Upper lobe of right lung (tissue), 1 donor: ENCODE measurements at places on chromosomes 11 and 22.

GRCh38 chr11:34268906-34269430 is 88.8 kb downstream of the ABTB2 start:
- DNase-seq, result no peak

GRCh38 chr11:131902421-131902820 is 532.0 kb downstream of the NTM start:
- no peak for DNase-seq

DNA sequence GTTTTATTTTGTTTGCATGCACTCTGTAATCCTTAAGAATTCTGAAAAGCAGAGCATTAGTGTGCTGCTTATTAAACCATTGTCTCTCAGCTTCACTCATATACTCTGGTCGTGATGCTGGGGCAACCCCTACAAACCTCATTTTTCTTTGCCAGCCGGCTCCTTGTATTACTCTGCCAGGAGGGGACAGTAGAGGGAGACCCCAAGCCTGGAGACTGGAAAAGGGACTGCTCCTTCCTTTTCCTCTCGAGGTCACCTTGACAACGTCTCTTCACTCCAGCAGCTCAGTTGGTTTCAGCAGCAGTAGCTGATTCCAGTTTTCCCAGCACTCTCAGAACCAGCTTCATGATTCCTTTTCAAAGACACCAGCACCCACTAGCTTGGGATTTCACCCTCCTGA is 2.8 kb upstream of the JHY start:
- DNase-seq, result no peak

GRCh38 chr22:44711690-44712555 is 9.9 kb downstream of the PRR5 start:
- no peak for DNase-seq

GRCh38 chr11:96050435-96051182 is 126.7 kb upstream of the MTMR2 start:
- DNase-seq, result no peak

DNA sequence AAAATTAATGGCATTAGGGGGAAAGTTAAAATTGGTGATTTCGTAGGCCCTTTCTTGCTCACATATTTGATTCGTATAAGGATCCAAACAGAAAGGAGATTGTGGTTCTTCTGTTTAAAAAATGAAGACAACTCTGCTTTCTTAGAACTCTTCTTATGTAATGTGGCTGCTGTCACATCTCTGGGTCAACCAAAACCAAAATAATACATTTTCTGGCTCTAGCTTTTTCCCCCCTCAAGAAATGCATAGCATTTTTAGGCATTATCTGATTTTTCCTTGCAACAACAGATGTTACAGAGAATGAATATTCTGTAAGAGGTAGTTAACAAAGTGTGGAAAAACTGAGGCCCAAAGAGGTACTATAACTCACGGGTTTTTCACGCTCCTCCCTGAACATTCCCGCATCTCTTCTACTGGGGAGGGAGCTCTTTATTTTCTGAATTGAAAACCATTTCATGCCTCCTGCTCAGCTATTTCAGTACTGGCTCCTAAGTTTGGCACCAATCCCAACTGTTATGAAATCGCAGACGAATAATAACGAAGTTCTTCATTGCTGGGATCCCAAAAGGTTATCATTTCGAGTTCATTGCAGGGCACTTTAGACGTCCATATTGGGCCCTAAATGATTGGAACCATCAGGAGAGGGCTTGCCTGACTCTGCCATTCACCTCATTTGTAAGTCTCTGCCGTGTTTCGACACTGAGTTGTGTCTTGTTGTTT is 17.1 kb downstream of the GRAP2 start:
- no peak for DNase-seq

DNA sequence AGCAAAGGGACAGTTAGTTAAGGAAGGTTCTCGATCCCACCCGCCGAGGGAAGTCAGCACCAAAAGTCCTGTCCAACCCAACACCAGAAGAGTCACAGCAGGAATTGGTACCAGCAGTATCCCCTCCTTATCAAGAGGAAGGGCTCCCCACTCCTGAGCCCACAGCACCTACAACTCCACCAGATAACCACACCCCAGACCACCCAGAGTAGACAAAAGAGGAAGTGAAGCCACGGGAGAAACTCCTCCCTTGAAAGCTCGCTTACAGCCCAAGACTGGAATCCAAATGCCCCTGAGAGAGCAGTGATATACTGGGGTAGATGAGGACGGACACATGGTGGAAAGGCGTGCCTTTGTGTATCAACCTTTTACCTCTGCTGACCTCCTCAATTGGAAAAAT is 7.3 kb upstream of the CD5 start:
- DNase-seq, result no peak

DNA sequence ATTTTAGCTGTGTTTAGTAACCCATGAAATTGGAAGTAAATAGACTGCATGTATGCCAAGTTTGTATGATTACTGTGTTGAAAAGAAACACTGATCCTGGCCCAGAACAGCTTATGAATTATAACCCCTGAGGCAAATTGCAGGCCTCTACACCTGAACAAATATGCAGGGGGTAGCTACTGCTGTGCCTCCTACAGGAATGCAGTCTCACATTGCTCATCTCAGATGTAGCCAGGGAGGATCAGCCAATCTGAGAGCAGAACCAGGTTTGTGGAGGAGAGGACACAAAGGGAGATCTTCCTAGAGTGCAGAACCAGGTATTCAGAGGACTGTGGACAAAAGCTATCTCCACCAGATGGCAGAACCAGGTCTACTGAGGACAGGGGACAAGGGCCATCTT is 442.2 kb upstream of the DDI1 start:
- DNase-seq, result no peak

DNA sequence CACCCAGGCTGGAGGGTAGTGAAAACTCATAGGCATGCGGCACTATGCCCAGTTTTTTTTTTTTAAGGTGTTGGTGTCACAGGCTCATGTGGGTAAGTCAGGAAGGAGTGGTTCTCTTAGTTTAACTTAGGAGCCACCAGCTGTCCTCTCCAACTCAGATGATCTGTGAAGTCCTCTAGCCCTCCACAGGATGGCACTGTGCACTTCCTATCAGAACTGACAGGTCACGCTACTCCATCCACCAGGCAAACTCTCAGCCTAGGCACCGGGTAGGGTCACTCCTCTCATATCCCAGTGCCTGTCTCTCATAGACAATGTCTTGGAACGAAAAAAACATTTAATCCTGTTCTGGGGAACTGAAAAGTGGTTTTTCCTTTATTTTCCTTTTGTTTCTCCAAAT is 16.5 kb downstream of the NAP1L4 start:
- no peak for DNase-seq

DNA sequence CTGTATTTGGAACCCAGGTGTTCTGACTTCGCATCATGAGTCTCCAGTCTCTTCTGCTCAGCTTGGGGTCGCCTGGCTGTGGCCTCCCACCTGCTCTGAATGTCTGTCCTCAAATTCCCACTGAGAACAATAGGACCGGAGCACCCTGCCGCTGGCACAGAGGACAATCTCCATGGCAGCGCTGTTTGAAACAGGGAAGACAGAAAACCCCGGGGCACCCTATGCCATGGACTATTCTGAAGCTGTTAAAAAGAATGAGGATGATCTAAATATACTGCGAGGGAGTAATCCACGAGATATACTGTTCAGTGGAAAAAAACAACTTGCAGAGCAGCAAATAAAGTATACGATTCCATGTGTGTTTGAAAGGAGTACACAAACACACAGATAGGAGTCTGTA is 415.6 kb upstream of the NARS2 start:
- DNase-seq, result no peak

- DNase-seq, result no peak
Measured at GRCh38 chr11:100647861-100648260, 39.2 kb upstream of the ARHGAP42 start.

DNA sequence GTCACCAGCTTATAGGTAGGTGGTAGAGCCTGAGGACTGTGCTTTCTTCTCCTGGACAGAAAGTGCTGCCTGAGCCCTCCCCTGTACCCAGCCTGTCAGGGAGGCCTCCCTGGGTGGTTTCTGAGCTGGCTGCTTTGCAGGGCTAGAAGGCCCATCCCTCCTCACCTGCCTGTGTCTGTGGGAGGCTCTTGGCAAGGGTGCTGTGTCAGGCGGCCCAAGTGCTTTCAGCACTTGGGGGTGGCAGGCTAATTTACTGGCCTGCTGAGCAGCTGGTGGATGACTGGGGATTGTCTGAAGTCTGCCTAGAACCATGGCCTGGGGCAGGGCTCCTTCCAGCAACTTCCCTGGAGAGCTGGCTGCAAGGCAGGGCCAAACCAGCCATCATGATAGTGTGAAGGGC is 139.0 kb upstream of the NAV2 start:
- DNase-seq, result no peak
